ENCODE measurements at places on chromosomes 2 and 18. TPM values are rescaled to one million over a fixed set of nuclear protein-coding genes. Genes with fewer than 3 reads are reported as not detected.

The SCN3A gene
- total RNA-seq, result not detected

The COX7A2L gene
- total RNA-seq, result 191 TPM

The CCDC68 gene
- 5.2 TPM for total RNA-seq

The MLPH gene
- total RNA-seq, result 326 TPM

The MOGAT1 gene
- total RNA-seq, result not detected

The RBM44 gene
- total RNA-seq, result 0.29 TPM

The CYS1 gene
- total RNA-seq, result 1.2 TPM

The AQP12A gene
- not detected for total RNA-seq

The POTEJ gene
- total RNA-seq, result not detected

The FAM237A gene
- total RNA-seq, result not detected

The TRAK2 gene
- total RNA-seq, result 10.9 TPM

The LYPD1 gene
- 12.0 TPM for total RNA-seq

The RAB27B gene
- total RNA-seq, result 11.7 TPM

The ALLC gene
- not detected for total RNA-seq

The FKBP7 gene
- 8.9 TPM for total RNA-seq

The NEURL3 gene
- total RNA-seq, result 1.0 TPM

The DTNA gene
- total RNA-seq, result 0.14 TPM

All from A549 treated with ZK216348 at 1 μM for 4 hours (cell line).